SJSA1 (cell line): ENCODE measurements at places on chromosomes 2 and 18. TPM values are rescaled to one million over a fixed set of nuclear protein-coding genes. Genes with fewer than 3 reads are reported as not detected.

DNA sequence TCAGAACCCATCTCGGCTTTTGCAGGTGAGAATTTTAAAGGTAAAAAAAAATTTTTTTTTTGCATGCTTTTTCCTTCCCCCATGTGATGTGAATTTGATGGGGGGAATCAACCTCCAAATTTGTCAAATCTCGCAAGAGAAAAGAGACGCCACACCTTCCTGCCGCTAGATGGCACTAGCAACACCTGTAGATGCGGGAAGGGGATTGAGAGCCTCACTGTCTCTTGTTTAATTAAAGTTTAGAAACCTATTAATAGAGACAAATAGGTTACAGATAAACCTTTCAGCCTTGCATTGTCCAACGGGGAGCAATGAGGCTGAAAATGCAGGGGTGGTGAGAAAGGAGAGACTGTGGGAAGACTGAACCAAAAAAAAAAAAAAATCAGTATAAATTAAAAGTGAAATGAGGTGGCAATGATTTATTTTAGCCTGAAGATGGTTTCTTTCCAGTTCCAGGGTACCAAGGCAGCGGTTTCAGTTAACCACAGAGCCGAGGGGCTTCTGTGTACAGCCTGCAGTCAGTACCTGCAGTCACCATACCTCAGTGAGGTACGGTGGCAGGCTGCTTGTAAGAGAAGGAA, 84.6 kb downstream of the NRP2 start:
- no peaks in the 10 kb centered on the region for H3K27me3 ChIP-seq
- no peak overlapping the region for H3K27ac ChIP-seq
- no peak overlapping the region for H3K4me3 ChIP-seq
- peak; percentile 66 for DNase-seq
- no peaks in the 10 kb centered on the region for H3K36me3 ChIP-seq

- 0 out of 2 replicates have a peak, but pooled peaks cover 8% of the 10 kb centered on the region for H3K4me1 ChIP-seq
- DNase-seq = no peak
- no peak overlapping the region for H3K27ac ChIP-seq
- H3K27me3 ChIP-seq = no peaks in the 10 kb centered on the region
Measured at GRCh38 chr2:156512451-156512850, 76.3 kb downstream of the GPD2 start.

Gene C2orf15
- not detected in 2 replicates for total RNA-seq

GRCh38 chr2:48449073-48449840, 80.7 kb upstream of the STON1 start:
- DNase-seq = no peak
- H3K4me3 ChIP-seq = no peak overlapping the region
- no peak overlapping the region for H3K27ac ChIP-seq
- H3K4me1 ChIP-seq = peaks cover 14% of the 10 kb centered on the region

- DNase-seq = peak; percentile 76
- H3K4me1 ChIP-seq = peaks cover 21% of the 10 kb centered on the region
- H3K27ac ChIP-seq = no peak overlapping the region
- no peak overlapping the region for H3K4me3 ChIP-seq
- no peaks in the 10 kb centered on the region for H3K36me3 ChIP-seq
- no peaks in the 10 kb centered on the region for H3K27me3 ChIP-seq
Measured at GRCh38 chr2:113370478-113371091, 66.9 kb upstream of the ZNG1B start.

DNA sequence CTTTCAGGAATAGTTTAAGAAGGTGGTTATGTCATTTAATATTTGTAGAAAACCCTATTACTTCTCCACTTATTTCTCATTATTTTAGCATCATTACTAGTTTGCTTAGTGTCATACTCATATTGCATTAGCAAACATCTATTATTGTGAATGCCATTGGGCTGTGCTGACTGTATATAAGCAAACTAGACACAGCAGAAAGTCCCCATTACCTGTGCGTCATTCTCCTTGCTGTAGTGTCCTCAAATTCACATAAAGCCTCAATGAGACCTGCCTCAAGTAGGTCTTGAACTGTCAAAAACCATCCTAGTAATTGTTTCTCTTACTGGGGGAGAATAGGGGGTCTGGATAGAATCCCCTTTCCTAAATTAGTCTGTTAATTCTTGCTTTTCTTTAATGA, 43.6 kb downstream of the MALT1 start:
- H3K4me3 ChIP-seq = no peak overlapping the region
- peaks cover 9% of the 10 kb centered on the region for H3K4me1 ChIP-seq
- peaks cover 7% of the 10 kb centered on the region for H3K36me3 ChIP-seq
- no peaks in the 10 kb centered on the region for H3K27me3 ChIP-seq
- no peak overlapping the region for H3K27ac ChIP-seq

Gene TSHZ1
- total RNA-seq = 8.1 and 12.4 TPM in 2 replicates

Gene G6PC2
- not detected in 2 replicates for total RNA-seq

Gene DSG1
- not detected in 2 replicates for total RNA-seq

DNA sequence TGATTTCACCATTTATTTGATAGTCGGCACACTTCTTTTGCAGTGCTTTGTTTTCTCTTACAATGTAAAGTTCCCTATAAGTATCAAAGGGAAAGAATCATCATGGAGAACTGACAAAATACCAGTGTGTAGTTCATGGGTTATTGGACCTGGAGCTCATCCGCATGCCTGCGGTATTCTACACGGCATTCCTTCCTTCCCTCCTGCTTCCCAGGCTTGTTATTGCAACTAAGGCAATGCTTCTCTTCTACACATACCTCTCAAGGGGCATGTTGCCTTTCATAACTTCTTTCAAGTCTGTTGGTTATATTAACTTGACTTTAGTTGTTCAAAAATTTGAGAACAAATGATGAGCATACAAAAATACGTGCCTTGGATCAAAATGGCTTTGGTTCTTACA, 24.3 kb upstream of the FAP start:
- DNase-seq = no peak
- no peak overlapping the region for H3K4me3 ChIP-seq
- no peaks in the 10 kb centered on the region for H3K27me3 ChIP-seq
- H3K27ac ChIP-seq = no peak overlapping the region
- no peaks in the 10 kb centered on the region for H3K36me3 ChIP-seq

DNA sequence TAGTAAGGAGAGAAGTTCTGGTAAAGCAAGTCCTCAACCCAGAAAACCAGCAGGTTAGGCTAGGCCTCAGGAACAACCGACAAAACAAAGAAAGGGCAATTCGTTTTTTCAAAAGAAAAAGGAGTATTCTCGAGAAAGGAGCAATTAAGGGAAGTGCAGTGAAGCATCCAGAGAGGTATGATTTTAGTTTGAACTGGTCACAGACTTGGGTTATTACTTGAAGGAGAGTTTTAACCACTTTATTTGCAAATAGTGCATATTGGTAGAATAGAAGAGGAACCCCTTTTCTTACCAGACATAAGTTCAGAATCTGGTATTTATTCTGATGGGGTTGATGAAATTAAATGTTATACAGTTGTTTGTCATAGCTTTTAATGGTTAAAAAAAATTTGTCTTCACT, 110.0 kb upstream of the GCFC2 start:
- H3K4me3 ChIP-seq = no peak overlapping the region
- H3K4me1 ChIP-seq = no peaks in the 10 kb centered on the region
- no peaks in the 10 kb centered on the region for H3K36me3 ChIP-seq
- no peak for DNase-seq

DNA sequence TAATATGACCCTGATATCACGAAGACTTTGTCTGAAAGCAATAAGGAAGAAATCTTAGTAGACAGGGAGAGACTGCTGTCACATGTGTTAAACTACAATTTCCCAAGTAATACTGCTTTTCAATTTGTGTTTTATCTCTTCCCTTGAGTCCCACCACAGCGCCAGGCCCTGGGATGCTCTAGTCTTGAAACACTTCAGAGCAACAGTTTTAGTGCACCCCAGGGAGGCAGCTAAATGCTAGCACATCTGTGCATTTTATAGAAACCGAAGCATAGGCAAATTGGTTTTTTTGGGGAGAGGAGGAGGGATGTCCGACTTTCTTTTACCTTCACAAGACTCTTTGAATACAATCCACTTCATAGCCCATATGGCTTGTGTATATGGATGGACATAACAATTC, 550.0 kb upstream of the SYT4 start:
- no peak overlapping the region for H3K4me3 ChIP-seq
- H3K36me3 ChIP-seq = no peaks in the 10 kb centered on the region
- H3K4me1 ChIP-seq = no peaks in the 10 kb centered on the region
- no peak for DNase-seq

Gene TCF23
- total RNA-seq = not detected in 2 replicates

Gene CHRND
- total RNA-seq = not detected in 2 replicates

DNA sequence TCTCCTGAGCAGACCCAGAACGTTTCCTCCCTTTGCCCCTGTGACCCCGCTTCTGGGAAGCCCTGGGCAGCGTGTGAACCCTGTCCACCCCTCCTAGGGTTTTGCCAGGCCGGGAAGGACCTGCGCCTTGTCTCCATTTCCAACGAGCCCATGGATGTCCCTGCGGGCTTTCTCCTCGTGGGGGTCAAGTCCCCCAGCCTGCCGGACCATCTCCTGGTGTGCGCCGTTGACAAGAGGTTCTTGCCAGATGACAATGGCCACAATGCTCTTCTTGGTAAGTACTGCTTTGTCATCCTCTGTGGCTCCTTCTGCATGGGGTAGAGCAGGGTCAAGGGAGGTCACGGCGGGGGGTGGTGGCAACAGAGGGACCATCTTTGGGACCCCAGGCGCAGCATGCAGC, 32.5 kb downstream of the GREB1 start:
- H3K4me3 ChIP-seq = no peak overlapping the region
- DNase-seq = no peak
- no peaks in the 10 kb centered on the region for H3K27me3 ChIP-seq
- peaks cover 5% of the 10 kb centered on the region; the same call in 1 of the 2 replicates for H3K4me1 ChIP-seq
- no peak overlapping the region for H3K27ac ChIP-seq

DNA sequence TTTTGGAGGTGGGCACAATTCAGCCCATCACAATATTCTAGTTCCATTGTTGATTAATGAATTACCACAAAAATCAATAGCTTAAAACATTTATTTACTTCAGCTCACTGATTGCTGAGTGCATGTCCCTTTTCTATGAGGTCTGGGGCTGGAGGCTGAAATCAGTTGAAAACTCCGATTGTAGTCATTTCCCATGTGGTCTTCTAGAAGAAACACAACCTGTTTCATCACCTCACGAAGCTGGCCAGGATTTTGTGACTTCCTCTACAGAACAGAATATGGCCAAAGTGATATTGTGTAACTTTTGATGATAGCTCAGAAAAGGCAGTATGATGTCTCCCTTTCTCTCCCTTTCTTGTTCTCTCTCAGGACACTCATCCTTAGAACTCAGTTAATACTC, 44.1 kb upstream of the CYRIA start:
- H3K4me3 ChIP-seq = no peak overlapping the region
- H3K4me1 ChIP-seq = no peaks in the 10 kb centered on the region
- H3K36me3 ChIP-seq = no peaks in the 10 kb centered on the region
- H3K27ac ChIP-seq = no peak overlapping the region
- no peak for DNase-seq
- H3K27me3 ChIP-seq = no peaks in the 10 kb centered on the region; the same call in 1 of the 2 replicates

Gene CNDP1
- total RNA-seq = not detected in 2 replicates

Gene ARHGEF4
- 3.9 and 6.9 TPM in 2 replicates for total RNA-seq

- no peaks in the 10 kb centered on the region for H3K4me1 ChIP-seq
- DNase-seq = no peak
- no peak overlapping the region for H3K4me3 ChIP-seq
- H3K36me3 ChIP-seq = no peaks in the 10 kb centered on the region
- H3K27me3 ChIP-seq = no peaks in the 10 kb centered on the region
Measured at GRCh38 chr2:208791257-208791656, 384.7 kb downstream of the PTH2R start.

- no peak overlapping the region for H3K4me3 ChIP-seq
- no peak for DNase-seq
- H3K4me1 ChIP-seq = no peaks in the 10 kb centered on the region
- H3K27me3 ChIP-seq = no peaks in the 10 kb centered on the region
- H3K36me3 ChIP-seq = no peaks in the 10 kb centered on the region
- no peak overlapping the region for H3K27ac ChIP-seq
Measured at GRCh38 chr18:24065906-24066305, 51.4 kb downstream of the TTC39C start.

GRCh38 chr2:25521665-25522387, 151.6 kb downstream of the DTNB start:
- no peak overlapping the region; the same call in 1 of the 2 replicates for H3K27ac ChIP-seq
- peak overlapping the region; percentile 27 for H3K4me3 ChIP-seq
- DNase-seq = peak; percentile 71
- no peaks in the 10 kb centered on the region for H3K36me3 ChIP-seq
- H3K27me3 ChIP-seq = no peaks in the 10 kb centered on the region

DNA sequence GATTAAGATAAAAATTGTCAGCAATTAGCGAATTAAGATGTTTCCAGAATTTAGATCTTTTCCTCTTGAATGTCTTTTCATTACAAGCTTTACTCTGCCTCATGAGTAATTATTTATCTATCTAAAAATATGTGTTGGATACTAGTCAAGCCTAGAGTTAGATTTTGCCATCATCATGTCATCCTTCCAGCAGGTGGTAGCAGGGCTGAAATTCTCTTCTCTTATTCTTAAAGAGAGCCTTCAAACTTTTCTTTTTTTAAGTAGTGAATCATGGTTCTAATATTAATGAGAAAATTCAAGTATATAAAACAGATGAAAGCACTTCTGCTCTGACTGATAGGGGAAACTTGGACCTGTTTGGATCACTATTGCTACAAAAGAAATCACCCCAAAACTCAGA, 240.7 kb upstream of the EPAS1 start:
- H3K36me3 ChIP-seq = no peaks in the 10 kb centered on the region
- H3K27me3 ChIP-seq = no peaks in the 10 kb centered on the region
- no peak for DNase-seq

Gene TEX44
- total RNA-seq = not detected in 2 replicates

Gene VSNL1
- total RNA-seq = 1.00 and 4.1 TPM in 2 replicates

GRCh38 chr2:182355815-182356214, 71.0 kb downstream of the PDE1A start:
- no peak overlapping the region for H3K4me3 ChIP-seq
- H3K27ac ChIP-seq = no peak overlapping the region
- DNase-seq = no peak
- no peaks in the 10 kb centered on the region for H3K36me3 ChIP-seq

GRCh38 chr2:85846411-85846810, 42.4 kb downstream of the ST3GAL5 start:
- H3K27ac ChIP-seq = no peak overlapping the region
- H3K27me3 ChIP-seq = no peaks in the 10 kb centered on the region
- no peak for DNase-seq
- no peak overlapping the region for H3K4me3 ChIP-seq

DNA sequence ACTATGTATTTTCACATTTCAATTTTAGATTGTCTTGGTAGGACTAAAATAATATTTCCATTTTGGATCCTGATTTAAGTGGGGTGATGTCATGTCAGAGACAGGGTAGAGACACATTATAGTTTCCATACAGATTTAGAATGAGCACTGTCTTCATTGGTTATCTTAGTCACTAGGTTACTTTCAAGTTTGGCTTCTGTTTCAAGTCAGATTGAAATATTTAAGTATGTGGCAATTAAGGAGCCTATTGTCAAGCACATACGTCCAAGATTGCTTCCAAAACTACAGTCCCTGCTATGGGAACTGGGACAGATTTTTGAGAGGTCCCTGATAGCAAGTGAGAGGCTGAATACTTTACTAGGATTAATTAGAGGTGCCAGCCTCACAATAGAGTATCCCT, 89.2 kb upstream of the FAM117B start:
- peaks cover 18% of the 10 kb centered on the region for H3K4me1 ChIP-seq
- H3K27me3 ChIP-seq = no peaks in the 10 kb centered on the region
- H3K4me3 ChIP-seq = no peak overlapping the region
- peaks cover 10% of the 10 kb centered on the region for H3K36me3 ChIP-seq
- H3K27ac ChIP-seq = no peak overlapping the region

- H3K36me3 ChIP-seq = no peaks in the 10 kb centered on the region
- no peak overlapping the region for H3K4me3 ChIP-seq
- no peak overlapping the region for H3K27ac ChIP-seq
- H3K4me1 ChIP-seq = no peaks in the 10 kb centered on the region
Measured at GRCh38 chr18:46771141-46771540, 14.3 kb upstream of the ST8SIA5 start.

Gene DUSP2
- total RNA-seq = 0.24 TPM in 1 of 2 replicates, not detected in the other
